ENCODE measurements at places on chromosomes 12 and 14.

- H3K27me3 ChIP-seq = peaks cover 4% of the 10 kb centered on the region
- no peak overlapping the region for H3K4me3 ChIP-seq
- H3K36me3 ChIP-seq = no peaks in the 10 kb centered on the region
- H3K4me1 ChIP-seq = peaks cover 3% of the 10 kb centered on the region
- no peak overlapping the region for H3K27ac ChIP-seq
Observed at GRCh38 chr12:24776861-24777260, 172.0 kb downstream of the BCAT1 start.

GRCh38 chr12:58745348-58746125 is 174.8 kb downstream of the LRIG3 start:
- no peak overlapping the region for H3K27ac ChIP-seq
- no peak overlapping the region for H3K4me3 ChIP-seq
- H3K27me3 ChIP-seq = no peaks in the 10 kb centered on the region
- no peak for DNase-seq

DNA sequence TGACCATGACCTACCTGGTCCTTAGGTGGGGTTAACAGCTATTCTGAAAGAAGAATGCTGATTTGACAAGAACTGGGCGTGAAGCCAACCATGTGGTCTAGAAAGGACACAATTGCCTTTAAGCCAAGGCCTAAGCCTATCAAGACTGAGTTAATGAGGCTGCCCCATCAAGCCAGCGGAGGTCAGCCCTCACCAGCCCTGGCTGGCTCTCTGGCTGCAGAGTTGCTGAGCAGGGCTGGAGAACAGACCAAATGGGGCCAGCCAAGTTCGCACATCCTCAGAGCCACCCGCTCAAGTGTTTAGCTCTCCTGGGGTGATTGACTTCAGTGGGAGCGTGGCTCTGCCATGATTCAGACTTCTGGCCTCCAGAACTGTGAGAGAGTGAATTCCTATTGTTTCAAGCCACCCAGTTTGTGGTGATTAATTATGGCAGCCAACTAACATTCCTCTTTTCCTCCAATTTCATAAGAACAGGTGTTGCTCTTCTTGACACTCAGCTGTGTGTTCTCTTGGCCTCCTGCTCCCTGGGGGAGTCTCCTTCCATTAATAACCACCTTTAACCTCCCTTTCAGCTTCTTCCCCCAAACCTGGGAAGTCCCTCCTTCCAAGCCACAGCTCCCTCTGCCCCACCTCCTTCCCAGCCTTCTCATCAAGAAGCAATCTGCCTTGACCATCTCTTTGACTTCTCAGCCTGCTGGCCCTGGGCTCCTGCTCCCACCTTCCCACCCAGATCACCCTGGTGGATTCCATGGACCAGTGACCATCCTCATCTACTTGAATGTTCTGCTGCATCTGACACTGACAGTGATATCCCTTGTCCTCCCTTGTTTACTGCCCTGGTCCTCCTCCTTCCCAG is 5.3 kb upstream of the SERPINA5 start:
- no peaks in the 10 kb centered on the region for H3K36me3 ChIP-seq
- no peak for DNase-seq
- no peak overlapping the region for H3K27ac ChIP-seq
- no peaks in the 10 kb centered on the region for H3K27me3 ChIP-seq

- DNase-seq = no peak
- no peak overlapping the region for H3K4me3 ChIP-seq
- H3K4me1 ChIP-seq = no peaks in the 10 kb centered on the region
- no peak overlapping the region for H3K27ac ChIP-seq
- no peaks in the 10 kb centered on the region for H3K36me3 ChIP-seq
Observed at GRCh38 chr12:80791863-80792262, 75.2 kb downstream of the MYF5 start.

- no peaks in the 10 kb centered on the region for H3K27me3 ChIP-seq
- no peak for DNase-seq
- H3K27ac ChIP-seq = no peak overlapping the region
- no peaks in the 10 kb centered on the region for H3K4me1 ChIP-seq
- no peaks in the 10 kb centered on the region for H3K36me3 ChIP-seq
Observed at GRCh38 chr12:69981881-69982475, 157.0 kb downstream of the MYRFL start.

GRCh38 chr14:55101698-55102097 is 27.4 kb upstream of the LGALS3 start:
- H3K36me3 ChIP-seq = peaks cover 23% of the 10 kb centered on the region
- H3K4me3 ChIP-seq = no peak overlapping the region
- H3K4me1 ChIP-seq = peaks cover 49% of the 10 kb centered on the region
- H3K27ac ChIP-seq = no peak overlapping the region
- no peak for DNase-seq

DNA sequence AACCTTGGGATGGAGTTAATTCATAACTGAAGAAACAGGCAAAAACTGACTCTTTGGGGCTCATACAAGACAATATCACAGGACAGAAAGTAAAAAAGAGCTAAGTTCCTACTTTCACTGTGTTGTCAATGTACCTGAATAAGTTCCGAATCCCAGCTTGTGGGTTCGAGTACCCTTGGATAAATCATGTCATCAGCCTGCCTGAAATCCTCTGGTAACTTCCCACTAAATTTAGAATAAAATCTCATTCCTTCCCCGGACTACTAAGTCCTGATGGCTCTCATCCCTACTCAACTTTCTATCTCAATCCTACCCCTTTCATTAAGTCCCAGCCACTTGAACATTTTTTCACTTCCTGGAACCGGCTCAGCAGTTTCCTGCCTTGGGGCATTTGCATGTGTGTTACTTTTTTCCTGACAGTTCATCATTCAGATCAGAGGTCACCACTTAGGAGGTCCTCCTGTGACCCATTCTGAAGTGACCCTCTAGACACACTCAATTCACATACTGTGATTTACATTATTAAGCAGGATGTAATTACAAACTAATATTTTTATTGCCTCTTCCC is 12.7 kb downstream of the ERP29 start:
- peaks cover 21% of the 10 kb centered on the region for H3K4me1 ChIP-seq
- no peaks in the 10 kb centered on the region for H3K27me3 ChIP-seq
- H3K27ac ChIP-seq = peak overlapping the region; percentile 76
- H3K36me3 ChIP-seq = peaks cover 67% of the 10 kb centered on the region
